ENCODE measurements at places on chromosomes 12 and 14. TPM values are rescaled to one million over a fixed set of nuclear protein-coding genes. Genes with fewer than 3 reads are reported as not detected.

SDR9C7 gene
- total RNA-seq, result not detected

TAS2R30 gene
- 2.8 TPM for total RNA-seq

PCED1B gene
- 91.8 TPM for total RNA-seq

NANOG gene
- total RNA-seq, result not detected

PPP1R12A gene
- total RNA-seq, result 67.5 TPM

DNA sequence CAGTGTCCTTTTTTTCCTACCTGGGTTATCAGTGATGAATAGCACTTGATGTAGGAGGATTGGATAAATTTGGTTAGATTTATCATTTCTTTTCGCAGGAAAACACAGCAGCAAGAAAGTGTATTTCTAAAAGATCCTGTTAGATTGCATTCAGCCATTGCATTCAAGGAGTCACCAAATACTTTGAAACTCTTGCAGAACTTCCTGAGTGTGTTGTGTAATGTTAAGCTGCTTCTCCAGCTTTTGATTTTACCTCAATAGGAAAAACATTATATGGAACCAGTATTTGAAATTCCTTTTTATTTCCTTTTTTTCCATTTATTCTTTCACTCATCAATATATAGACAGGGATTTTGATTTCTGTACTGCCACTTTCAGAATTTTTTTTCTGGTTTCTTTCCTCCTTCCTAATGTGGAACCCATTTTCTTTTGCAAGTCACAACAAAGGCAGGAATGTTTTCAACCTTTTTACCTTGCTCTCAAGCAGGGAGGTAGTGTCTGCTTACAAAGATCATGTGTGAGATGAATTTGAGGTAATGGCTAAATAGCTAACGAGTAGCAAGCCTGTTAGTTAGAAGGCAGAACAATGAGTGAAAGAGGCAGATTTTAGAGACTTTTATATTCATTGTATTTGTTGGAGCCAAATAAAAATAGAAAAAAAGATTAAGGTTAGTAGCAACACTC is 56.2 kb downstream of the PPHLN1 start:
- peak overlapping the region; percentile 68 for H3K27ac ChIP-seq
- DNase-seq, result no peak
- H3K4me3 ChIP-seq, result no peak overlapping the region
- H3K27me3 ChIP-seq, result no peaks in the 10 kb centered on the region
- H3K36me3 ChIP-seq, result peaks cover 15% of the 10 kb centered on the region

- no peaks in the 10 kb centered on the region for H3K27me3 ChIP-seq
- no peak for DNase-seq
- no peaks in the 10 kb centered on the region for H3K36me3 ChIP-seq
- H3K4me3 ChIP-seq, result no peak overlapping the region
- peak overlapping the region; percentile 39 for H3K27ac ChIP-seq
These were observed 39.9 kb downstream of the MRPL42 start for GRCh38 chr12:93507165-93507564.

- H3K4me3 ChIP-seq, result no peak overlapping the region
- no peaks in the 10 kb centered on the region for H3K27me3 ChIP-seq
- no peak for DNase-seq
- no peaks in the 10 kb centered on the region for H3K36me3 ChIP-seq
- H3K4me1 ChIP-seq, result no peaks in the 10 kb centered on the region
These were observed 37.6 kb upstream of the SMOC1 start for GRCh38 chr14:69841656-69842055.

DNA sequence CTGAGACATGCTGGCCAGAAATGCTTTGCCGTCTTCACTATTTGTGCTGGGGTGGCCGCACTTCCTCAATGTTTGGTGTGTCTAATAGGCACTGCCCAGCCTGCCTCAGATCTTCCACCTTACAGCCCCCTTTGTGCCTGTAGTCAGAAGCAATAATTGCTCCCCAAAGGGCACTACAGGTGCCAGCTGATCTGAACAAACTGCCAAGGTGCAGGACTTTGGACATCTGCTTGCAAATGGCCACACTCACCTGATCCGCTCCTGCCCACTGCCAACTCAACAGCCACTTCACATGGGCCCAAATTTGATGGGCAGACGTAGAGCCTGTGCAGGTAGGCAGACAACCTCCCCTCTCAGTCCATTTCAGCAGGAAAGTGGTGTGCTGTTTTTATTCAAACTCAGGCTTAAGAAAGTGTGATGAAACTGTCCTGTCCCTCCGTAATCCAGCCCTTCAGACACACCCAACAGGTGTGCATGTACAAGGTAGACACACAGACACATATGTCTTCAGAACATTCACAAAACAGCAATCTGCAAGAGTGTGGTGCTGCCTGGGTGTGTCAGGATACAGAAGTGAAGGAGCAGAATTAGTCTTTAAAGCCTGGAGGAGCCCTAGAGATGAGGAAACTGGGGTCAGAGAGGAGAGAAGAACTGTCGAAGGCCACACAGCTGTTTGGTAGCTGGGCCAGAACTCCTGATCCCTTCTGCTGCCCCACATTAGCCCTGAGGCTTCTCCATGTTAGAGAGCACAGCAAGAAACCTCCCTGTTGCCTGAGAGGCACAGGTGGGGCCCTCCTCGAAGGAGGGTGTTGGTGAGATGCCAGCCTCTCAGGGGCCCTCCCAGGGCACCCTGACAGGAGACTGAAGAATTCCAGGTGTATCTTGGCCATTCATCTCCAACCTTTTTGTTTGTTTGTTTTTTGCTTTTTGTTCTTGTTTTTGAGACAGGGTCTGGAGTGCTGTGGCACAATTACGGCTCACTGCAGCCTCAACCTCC is 4.4 kb upstream of the KRT75 start:
- H3K27ac ChIP-seq, result no peak overlapping the region
- H3K4me3 ChIP-seq, result no peak overlapping the region
- H3K36me3 ChIP-seq, result no peaks in the 10 kb centered on the region
- DNase-seq, result no peak

DNA sequence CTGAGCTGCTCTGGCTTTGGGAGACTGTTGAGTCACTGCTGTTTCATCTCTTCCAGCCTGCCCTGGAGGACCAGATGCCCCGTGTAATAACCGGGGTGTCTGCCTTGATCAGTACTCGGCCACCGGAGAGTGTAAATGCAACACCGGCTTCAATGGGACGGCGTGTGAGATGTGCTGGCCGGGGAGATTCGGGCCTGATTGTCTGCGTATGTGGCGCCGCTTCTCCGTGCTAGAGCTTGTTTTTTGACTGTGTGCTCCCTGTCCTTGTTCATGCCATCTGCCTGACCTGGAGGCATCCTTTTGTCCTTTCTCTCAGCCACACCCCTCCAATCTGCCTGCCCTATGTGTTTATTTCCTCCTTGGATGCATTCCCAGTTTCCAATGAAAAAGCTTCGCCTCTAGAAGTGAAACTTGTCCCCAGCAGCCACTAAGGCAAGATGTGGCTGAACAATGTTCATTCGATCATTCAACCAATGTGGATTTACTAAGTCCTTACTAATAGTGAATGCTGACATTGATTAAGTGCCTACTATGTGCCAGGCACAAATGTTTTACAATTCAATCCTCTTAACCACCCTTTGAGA is 98.6 kb downstream of the NT5DC3 start:
- no peak overlapping the region for H3K27ac ChIP-seq
- peaks cover 23% of the 10 kb centered on the region for H3K27me3 ChIP-seq
- H3K36me3 ChIP-seq, result no peaks in the 10 kb centered on the region
- H3K4me1 ChIP-seq, result no peaks in the 10 kb centered on the region
